ENCODE measurements at places on chromosomes 1 and 21.
A peak's percentile ranks its signal among the peaks of the same experiment; 100 is the strongest.

DNA sequence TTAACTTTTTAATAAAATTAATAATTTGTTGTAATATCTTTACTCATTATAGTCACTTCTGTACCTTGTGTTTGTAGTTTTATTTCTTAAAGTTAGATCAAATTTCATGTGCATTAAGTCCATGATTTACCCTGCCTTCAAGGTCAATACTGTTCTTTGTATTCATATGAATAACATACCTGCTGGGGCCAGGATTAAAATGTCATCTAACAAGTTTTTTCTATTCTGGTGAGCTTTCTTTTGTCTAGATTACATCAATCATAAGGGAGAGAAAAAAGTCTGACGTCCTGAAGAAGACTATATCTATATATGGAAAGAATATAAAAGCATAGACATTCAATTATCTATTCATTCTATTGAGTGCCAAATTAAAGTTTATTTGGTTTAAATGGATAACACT lies 232.6 kb downstream of the COL11A1 start:
- DNase-seq = no peak

DNA sequence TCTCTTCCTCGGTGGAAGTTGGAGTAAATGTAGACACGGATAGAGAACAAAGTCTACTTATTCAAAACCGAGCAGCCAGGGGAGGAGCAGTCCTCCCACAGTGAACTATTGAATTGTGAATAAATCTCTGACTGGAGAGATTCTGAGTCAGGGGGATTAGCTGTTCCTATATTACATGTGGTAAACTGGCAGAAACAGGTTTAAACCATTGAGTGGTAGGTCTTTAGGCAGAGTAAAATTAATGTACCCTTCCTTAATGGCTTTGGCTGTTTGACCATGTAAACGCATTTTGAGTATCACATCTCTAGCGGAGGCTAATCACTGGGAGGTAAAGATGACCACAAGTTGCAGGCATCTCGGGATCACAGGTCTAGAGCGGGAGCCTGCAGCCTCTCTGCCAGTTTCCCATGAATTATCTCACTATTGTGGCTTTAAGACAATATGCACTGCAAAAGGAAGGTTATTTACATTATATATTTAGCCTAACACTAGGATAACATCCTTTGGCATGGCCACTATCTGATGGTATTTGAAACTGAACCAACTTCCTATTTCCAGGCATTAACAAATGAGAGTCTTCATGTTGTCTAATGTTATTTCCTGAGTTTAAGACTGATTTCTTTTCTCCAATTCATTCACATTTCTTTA lies 7.9 kb upstream of the DISC1 start:
- DNase-seq = no peak

- DNase-seq = no peak
Measured at GRCh38 chr1:112806090-112806642, 91.0 kb upstream of the PPM1J start.

DNA sequence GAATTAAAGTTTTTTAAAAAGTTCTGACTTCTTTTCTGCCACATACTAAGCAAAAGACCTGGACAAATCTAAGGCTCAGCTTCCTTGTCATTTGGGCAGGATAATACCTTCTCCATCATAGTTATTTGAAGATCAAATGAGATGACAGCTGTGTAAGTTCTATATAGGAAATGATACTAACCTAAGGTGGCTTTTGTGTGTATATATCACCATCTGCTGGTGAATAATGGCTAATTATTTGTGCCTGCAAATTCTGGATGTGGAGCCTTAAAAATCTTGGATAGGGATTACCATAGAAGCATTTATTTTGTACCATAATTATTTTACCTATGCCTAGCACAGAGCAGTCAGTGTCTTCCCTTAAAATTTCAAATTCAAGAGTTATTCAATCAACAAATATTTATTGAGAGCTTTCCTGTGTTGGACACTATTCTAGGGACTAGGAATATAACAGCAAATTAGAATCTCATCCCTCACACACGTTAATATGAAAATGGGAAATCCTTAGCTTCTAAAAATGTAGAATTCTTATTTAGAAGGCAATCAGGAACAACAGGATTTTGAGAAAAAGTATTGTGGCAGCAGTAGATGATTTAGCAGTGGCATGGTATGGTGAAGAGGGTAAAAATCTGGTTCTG lies 89.8 kb downstream of the TMEM200B start:
- peak; percentile 67 for DNase-seq

- no peak for DNase-seq
Measured at GRCh38 chr1:37262439-37263170, 211.8 kb upstream of the ZC3H12A start.

GRCh38 chr1:205076245-205076761 lies 8.0 kb downstream of the TMEM81 start:
- DNase-seq = no peak

DNA sequence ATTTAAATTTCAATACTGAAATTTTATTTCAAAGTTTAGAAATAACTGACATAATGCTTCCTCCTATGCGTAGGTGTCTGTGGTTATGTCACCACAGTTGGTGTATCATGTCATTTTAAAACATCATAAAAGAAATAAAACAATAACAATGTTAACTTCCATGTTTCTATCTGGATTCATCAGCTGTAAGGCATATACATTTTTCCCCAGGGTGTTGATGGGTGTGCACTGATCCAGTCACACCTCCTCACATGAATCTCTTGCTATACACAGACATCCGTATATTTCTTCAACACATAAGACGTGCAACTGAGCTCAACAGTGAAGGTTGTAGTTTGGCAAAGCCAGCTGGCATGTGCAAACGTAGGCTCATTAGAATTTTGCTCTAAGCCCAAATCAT lies 6.2 kb downstream of the KCNA3 start:
- no peak for DNase-seq

DNA sequence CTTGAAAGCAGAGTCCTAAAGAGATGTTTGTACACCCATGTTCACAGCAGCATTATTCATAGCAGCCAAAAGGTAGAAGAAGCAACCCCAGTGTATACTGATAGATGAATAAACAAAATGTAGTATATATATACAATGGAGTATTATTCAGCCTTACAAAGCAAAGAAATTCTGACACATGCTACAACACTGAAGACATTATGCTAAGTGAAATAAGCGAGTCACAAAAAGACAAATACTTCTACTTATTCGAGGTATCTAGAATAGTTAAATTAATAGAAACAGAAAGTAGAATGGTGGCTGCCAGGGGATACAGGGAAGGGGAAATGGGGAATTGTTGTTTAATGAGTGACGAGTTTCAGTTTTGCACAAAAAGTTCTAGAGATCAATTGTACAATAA lies 23.5 kb downstream of the COP1 start:
- no peak for DNase-seq

GRCh38 chr1:151994956-151995355 lies 1.3 kb upstream of the S100A10 start:
- DNase-seq = no peak

GRCh38 chr21:25304611-25305010 lies 302.7 kb downstream of the MRPL39 start:
- DNase-seq = no peak

DNA sequence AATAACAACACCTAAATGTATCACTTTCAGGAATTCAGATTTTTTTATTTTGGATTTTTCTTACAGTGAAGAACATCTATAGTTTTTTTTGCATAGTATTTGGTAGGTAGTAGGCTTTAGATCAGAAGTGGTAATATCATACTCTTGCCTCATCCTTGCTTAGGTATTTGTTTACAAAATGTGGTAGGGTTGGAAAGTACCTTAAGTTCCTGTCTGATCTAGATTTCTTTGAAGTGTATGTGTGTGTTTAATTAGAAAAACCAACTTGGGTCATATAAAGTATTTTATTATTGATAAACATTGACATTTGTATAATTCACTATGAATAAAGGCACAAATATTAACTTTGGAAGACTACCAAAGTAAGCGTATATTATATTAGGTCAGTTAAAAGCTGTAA lies 85.3 kb upstream of the GPR88 start:
- DNase-seq = no peak

DNA sequence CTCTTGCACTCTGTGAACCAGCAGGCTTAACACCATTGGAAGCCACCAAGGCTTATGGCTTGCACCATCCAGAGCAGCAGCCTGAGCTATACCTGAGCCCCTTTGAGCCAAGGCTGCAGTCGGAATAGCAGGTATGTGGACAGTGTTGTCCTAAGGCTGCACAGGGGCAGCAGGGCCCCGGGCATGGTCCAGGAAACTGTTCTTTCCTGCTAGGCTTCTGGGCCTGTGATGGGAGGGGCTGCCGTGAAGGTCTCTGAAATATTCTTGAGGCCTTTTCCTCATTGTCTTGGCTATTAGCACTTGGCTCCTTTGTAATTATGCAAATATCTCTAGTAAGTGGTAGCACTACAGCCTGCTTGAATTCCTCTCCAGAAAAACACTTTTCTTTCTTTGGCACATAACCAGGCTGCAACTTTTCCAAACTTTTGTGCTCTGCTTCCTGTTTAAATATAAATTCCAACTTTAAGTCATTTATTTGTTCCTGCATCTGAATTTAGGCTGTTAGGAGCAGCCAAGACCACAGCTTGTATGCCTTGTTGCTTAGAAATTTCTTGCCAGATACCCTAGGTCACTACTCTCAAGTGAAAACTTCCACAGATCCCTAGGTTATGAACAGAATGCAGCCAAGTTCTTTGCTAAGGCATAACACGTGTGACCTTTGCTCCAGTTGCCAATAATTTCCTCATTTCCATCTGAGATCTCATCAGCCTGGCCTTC lies 5.2 kb downstream of the KRTAP20-4 start:
- DNase-seq = no peak

GRCh38 chr1:79235301-79236002 lies 228.9 kb upstream of the ADGRL4 start:
- DNase-seq = no peak

DNA sequence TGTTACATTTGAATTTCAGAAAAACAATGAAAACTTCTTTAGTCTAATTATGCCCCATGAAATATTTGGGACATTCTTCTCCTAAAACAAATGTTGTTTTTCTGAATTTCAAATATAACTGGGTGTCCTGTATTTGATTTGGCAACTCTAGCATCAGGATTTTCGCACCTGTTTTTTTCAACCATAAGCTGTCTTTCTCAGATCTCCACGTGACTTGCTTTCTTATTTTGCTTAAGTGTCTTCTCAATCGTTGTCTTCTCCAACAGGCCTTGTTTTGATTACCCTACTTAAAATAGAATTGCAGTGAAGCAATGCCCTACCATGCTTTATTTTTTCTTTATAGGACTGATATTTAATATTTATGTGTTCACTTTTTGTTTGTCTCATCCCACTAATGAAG lies 752.8 kb upstream of the RGS18 start:
- no peak for DNase-seq

- DNase-seq = no peak
Measured at GRCh38 chr1:84736445-84736844, 46.2 kb upstream of the SSX2IP start.

- DNase-seq = no peak
Measured at GRCh38 chr1:206700445-206701036, 15.8 kb downstream of the MAPKAPK2 start.

GRCh38 chr1:50266509-50266908 lies 156.7 kb downstream of the DMRTA2 start:
- DNase-seq = no peak

GRCh38 chr1:25051906-25052305 lies 121.8 kb upstream of the RUNX3 start:
- no peak for DNase-seq

GRCh38 chr1:84277343-84278059 lies 24.0 kb upstream of the SAMD13 start:
- no peak for DNase-seq

DNA sequence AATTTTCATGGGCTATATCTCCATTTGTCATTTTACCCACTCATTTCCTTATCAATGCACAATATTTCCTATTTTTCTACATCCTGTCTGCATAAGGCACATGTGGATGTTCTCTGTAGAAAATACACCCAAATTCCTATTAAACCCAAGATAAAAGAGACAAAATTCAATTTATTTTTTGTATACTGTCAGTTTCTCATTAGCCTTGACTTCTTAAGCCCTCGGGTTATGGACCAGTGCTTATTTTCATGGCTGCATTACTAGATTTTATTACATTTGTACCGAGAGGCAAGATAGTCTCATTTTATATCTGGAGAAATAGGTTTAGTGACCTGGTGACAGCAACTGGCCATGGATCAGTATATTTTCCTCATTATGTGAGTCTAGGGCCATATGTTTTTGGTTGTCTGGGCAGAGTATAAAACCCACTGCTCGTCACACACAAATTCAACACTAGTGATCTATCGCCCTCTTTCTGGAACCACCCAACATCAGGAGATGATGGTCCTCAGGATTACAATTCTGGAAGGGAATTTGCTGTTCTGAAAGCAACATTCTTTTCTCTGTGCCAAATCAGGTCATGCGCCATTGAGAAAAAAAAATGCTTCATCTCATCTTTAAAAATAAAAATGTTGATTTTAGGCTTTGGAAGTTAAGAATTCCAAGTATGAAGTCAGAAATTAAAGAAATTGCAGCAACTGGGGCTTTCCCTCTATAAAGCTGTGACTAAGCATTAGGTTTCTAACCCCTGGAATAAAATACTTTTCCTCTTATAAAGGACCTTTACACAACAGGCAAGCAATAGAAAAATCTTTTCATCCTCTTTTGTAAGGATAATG lies 81.4 kb downstream of the ASTN1 start:
- no peak for DNase-seq

GRCh38 chr1:66542811-66543767 lies 9.1 kb downstream of the SGIP1 start:
- DNase-seq = peak; percentile 62

GRCh38 chr1:22410928-22411495 lies 40.6 kb upstream of the ZBTB40 start:
- no peak for DNase-seq

DNA sequence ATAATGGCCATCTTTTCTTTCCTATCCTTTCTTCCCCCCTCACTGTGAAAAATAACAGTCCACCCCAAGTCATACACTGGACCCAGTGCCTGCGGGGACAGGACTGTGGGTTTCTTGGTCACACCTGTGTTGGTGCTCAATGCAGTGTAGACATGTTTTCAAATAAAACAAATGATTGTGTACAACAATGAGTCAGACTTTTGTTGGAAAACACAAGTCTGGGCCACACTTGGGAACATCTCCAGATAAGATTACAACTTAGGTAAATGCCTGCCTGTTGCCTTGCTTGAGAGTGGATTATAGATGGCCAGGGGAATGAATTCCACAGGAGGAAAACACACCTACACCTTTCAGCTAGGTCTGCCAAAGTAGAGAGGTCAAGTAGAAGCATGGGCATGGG lies 34.1 kb downstream of the PDPN start:
- DNase-seq = no peak

GRCh38 chr1:116152950-116153691 lies 41.9 kb downstream of the MAB21L3 start:
- DNase-seq = no peak

- no peak for DNase-seq
Measured at GRCh38 chr1:1066403-1067283, 7.5 kb downstream of the RNF223 start.

GRCh38 chr21:44838039-44838895 lies 20.4 kb upstream of the SUMO3 start:
- DNase-seq = no peak

GRCh38 chr1:27353166-27353565 lies 11.3 kb downstream of the SYTL1 start:
- no peak for DNase-seq

- DNase-seq = no peak
Measured at GRCh38 chr1:211369640-211370039, 43.0 kb downstream of the TRAF5 start.

- DNase-seq = no peak
Measured at GRCh38 chr1:238895911-238896310, 490.5 kb upstream of the CHRM3 start.

Data from HEK293T (cell line).